ENCODE measurements at places on chromosomes 2 and 18.

DNA sequence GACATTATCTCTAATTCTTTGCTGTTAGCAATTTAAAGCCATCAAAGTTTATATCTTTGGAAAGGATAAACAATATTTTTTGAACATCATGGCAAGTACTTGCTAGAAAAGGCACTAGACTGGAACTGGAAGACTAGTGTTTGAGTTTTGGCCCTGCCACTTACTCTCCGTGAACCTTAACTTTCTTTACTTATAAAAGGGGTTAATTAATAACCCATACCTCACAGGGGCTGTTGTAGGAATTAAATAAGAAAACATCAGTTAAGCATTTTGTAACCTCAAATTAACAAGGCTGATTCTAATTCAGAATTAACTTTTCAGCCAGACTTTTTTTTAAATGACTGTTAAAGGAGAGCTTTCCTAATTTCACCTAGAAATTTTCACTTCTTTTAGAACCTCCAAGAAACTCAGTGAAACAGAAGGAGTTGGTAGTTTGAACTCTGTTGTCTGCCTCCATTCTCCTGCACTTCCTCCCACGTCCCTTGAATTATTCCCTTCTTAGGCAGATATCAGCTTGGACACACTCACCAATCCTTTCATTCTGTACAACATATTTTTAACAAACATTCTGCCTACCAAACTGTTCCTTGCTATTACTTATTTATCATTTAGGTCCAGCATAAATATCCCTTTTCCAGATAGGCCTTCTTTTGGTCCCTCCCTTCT, 79.5 kb downstream of the COX7A2L start:
- DNase-seq, result no peak

DNA sequence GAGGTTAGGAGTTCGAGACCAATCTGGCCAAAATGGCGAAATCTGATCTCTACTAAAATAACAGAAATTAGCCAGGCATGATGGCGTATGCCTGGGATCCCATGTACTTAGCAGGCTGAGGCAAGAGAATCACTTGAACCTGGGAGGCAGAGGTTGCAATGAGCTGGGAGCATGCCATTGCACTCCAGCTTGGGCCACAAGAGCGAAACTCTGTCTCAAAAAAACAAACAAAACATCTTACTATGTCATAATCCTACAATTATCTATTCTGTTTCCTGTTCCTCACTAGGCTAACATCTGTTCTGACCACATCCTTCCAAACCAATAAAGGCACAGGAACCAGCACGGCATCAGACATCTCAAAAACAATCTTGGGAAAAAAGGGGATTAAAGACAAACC, 361.8 kb upstream of the UBE2E3 start:
- DNase-seq, result no peak

DNA sequence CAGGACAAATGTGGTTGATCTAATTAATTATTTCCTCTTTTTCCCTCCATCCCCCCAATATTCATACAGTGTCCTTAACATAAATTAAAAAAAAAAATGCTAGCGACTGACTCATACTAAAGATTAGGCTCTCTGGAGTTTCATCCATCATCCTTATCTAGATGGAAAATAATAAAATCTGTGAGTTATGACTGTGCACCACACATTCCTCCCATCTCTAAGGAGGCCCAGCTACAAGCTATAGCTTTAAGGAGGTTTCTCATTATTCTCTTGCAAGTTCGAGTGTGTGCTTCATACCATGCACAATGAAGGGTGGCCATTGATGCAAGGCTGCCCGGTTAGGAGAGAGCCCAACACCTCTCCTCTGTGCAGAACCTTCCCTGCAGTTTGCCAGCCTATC, 77.3 kb downstream of the XDH start:
- no peak for DNase-seq

DNA sequence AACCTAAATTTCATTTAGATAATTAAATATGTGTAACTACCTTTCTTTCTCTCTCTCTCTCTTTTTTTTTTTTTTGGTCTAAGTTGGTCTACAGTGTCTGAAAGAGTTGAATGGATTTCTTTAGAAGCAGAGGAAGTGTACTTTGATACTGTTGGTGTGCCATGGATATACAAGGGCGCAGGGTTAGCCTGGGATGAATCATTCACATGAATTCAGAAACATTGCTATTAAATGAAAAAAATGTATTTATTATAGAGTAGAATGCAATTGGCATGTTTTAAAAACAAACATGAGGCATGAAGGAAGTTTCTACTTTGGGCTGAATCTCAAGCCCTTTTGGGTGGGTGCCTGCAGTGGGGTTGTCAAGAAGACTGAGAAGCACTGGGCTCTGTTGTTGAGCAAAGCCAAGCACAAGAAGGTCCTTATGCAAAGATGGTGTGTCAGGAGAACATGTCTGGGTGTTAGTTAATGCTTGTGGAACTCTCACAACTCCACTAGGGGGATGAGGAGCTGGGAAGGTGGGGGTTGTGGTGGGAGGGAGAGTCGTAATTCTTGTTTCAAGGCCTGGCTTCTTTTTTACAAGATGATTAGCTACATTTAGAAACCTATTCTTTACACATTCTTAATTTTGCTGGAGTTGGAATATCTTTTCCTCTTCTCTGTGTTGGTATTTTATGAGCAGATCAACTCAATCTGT, 57.9 kb downstream of the LYPD6 start:
- DNase-seq, result no peak

DNA sequence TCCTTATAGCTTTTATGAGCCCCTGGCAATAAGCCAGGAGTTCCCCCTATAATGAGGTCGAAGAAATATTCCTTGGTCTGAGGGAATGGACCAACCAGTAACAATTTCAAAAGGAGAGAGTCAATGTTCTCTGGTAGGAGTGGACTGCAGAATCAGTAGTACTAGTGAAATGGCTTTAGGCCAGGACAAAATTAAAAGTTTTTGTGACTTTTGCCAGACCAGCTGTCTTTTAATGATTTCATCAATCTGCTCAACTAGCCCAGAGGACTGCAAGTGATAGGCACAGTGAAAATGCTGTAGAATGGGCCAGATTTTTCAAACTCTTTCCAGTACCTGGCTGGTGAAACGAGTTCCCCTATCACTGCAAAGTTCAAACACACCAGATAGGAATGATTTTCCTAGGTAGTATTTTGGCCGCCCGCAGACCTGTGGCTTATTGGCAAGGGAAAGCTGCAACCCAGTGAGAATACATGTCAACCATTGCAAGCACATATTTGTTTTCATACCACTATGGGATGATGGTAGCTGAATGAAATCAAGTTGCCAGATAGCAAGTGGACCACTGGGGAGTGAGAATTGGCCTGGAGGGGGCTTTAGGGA, 45.5 kb downstream of the CERS6 start:
- DNase-seq, result no peak

DNA sequence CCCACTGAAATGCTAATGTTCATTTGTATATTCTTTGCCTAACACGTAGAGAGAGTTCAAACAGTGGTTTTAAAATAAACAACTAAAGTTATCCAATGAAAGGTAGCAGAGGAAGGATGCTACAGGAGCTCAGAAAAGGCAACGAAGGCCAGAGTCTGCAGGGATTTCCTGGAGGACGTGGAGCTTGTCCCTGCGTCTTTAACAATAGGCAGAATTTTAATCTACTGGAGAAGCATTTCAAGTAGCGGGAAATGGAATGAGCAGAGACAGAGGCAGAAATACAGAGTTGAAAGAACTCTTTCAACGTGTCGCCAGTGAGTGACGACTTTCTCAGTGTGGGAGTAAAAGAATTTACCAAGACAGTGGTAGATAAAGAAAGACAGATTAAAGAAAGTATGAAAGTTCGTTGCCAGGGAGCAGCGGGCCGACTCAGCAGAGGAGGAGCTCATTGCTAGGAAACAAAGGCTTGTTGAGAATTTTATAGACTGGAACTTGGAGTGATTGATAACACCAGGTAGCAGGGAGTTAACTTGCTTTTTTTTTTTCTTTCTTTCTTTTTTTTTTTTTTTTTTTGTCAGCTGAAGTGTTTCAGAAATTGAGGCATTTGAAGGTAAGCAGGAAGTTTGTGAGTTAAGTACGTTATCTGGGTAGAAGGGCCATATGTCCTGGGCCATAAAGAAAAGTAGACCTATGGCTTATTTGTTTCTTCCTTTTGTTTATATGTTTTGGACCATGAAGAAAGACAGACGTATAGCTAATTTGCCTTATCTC, 625 bp upstream of the NBAS start:
- no peak for DNase-seq

DNA sequence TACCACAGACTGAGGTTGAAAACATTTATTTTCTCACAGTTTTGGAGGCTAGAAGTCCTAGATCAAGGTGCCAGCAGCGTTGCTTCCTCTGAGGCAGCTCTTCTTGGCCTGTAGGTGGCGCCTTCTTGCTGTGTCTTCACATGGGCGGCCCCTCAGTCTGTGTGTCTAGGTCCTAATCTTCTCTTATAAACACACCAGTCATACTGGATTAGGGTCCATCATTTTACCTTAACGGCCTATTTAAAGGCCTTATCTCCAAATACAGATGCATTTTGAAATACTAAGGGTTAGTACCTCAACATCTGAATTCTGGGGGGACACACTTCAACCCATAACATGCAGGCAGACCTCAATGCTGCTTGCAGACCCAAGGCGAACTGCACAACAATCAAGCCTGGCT, 4.4 kb upstream of the RMC1 start:
- peak; percentile 62 for DNase-seq

DNA sequence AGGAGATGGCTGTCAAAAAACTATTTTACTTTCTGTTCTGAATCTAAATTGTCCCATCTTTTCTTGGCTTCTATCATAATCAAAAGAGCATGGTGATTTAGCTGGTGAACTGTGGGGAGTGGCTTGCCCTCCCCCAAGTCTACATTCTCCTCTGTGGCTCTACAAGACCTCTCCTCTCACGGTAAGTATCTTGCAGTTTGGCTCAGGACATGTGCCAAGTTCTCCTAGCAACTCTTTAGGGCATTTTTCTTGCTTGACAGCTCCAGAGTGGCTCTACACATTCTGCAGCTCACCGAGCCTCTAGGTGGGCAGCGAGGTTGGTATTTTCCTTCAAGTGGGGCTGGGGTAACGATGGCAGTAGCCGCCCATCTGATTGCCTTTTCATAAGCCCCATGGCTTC, 29.1 kb downstream of the SLC4A5 start:
- no peak for DNase-seq

DNA sequence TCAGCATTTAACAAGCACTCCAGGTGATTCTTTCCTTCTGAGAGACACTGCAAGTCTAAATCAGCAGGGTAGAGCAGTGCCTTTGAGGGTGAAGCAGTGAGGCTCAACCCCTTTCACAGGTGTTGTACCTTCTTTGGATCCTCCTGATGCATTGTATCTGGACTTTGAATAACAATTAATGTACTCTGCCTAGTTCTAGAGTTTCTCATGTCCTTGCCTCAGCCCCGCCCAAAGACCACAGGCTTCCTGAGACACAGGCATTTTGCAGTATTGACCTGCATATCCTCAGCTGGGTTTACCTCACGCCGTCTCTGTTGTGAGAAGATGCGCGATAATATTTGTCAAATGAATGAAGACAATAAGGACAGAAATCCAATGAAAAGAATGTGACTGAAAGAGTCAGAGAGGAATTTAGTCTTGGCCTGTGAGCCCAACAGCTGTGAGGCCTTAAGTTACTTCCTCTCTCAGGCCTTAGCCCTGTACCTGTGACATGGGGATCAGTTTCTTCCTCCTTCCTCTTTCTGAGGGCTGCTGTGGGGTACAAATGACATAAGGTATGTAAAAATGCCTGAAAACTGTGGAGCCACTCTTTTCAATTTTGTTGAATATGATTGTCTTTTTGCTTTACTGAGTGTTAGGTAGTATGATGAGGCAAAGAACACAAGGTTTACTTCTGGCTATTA, 43.7 kb downstream of the WIPF1 start:
- DNase-seq, result peak; percentile 9

DNA sequence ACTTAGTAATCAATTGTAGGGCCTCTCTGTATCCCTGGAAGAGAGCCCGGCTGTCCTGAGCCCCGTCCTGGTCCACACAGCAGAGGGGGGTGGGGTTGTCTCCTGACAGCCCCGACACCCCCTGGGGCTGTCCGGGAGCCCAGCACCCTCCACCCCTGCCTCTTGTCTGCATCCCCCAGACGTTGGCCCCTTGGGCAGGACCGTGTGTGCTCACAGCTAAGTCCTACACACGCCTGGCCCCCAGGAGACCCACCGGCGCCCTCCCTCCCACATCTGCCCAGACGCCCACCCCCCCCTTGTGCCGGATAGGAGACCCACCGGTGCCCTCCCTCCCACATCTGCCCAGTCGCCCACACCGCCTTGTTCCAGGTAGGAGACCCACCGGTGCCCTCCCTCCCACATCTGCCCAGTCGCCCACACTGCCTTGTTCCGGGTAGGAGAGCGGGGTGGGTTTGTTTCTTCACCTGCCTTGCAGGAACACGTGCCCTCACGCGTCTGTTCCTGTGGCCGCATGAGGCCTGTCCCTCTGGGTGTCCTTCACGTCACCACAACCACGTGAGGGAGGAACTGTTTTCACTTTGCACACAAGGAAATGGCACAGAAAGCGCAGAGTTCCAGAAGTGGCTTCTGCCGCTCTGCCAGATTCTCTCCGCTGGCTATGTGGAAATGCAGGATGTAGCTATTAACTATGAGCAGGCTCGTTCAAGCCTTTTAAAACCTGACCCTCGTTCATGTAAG, 61.1 kb upstream of the NFATC1 start:
- no peak for DNase-seq

DNA sequence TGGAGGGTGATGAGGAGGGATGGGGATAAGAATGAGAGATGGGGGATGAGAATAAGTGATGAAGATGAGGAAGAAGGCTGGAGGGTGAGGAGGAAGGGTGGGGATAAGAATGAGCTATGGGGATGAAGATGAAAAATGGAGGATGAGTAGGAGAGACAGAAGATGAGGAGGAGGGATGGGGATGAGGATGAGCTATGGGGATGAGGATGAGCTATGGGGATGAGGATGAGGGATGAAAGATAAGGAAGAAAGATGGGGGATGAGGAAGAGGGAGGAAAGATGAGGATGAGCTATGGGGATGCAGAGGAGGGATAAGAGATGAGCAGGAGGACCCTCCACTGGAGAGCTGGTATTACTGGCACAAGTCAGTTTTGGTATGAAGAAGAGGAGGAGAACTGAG, 231.5 kb downstream of the NAPG start:
- DNase-seq, result no peak

DNA sequence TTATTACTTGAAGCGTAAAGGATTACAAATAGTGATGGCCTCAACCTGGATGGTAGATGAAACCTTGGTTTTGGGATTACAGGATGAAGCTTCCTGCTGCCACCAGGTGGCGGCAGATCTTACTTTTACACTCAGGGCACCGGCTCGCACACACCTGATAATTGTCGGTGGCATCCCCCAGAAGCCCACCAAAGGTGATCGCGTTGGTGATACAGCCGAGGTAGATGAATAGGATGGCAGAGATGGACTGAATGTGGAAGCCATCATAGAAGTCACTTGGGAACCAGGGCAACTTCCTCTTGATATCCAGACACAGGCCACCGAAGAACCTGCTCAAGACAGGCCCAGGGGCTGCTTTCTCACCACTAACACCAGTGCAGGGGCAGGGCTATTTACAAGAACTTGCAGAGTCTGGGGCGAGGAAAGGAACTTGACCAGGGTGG, 51.8 kb downstream of the MTHFD2 start:
- peak; percentile 47 for DNase-seq

All from effector CD4-positive, alpha-beta T cell (primary cell).